Panc1 (cell line): ENCODE measurements at places on chromosomes 1 and 21.

DNA sequence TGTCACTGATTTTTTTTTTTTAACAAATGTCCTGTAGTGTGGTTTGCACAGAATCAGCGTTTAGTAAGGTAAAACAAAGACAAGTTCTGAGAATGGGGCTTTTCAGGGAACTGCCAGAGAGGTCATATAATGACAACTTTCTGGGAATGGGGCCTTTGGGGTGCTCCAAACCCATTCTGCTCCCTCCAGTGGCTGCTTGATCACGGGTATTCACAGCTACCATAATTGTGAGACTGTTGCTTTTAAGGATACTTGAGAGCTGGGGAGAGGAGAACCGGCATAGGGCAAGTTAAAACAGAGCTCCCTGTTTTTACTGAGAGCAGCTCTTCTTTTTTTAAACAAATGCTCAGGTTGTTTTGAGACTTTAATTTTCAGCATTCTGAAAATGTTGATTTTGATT lies 48.2 kb downstream of the CYP2J2 start:
- no peak for DNase-seq

DNA sequence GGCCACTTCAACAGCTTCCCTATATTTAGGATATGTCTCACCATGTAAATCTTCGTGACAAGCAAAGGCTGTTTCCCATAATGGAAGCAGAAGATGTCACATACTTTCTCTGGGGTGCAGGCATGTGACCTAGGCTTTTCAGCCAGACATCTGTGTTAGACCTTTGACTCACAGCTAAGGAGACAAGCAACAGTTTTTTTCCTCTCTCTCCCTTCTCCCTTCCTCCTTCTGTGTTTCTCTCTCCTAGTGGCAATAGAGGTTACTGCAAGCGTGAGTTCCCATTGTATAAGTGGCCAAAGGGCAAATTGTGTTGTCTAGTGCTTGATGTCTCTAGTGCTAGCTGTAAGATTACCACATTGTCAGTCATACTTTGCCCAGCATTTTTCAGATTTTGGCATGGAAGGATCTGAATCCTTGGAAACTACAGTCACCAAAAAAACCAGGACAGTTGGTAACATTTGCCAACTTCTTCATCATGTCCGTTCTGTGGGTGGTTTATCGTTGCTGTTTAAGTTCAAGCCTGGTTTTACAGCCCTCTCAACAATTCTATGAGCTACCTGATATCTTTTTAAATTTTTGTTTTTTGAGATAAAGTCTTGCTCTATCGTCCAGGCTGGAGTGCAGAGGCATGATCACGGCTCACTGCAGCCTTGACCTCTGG lies 44.4 kb upstream of the RABGAP1L start:
- DNase-seq, result peak; percentile 43

DNA sequence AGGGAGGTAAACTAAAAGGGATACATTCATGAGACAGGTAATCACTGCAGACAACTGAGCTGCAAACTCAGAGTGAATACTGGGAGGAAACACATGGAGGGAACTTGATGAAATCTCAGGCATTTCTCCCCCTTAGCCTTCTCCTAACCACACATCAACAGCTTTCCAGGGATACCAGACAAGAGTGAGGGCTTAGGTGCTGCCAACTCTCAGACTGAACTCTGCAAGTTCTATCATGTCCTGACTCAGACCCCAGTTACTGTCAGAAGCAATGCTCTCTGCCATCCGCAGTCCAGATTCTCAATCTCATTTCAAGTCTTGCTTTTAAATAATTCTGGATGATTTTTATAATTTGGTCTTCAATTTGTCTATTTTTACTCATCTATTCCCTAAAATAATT lies 267.3 kb downstream of the LTN1 start:
- DNase-seq, result no peak

DNA sequence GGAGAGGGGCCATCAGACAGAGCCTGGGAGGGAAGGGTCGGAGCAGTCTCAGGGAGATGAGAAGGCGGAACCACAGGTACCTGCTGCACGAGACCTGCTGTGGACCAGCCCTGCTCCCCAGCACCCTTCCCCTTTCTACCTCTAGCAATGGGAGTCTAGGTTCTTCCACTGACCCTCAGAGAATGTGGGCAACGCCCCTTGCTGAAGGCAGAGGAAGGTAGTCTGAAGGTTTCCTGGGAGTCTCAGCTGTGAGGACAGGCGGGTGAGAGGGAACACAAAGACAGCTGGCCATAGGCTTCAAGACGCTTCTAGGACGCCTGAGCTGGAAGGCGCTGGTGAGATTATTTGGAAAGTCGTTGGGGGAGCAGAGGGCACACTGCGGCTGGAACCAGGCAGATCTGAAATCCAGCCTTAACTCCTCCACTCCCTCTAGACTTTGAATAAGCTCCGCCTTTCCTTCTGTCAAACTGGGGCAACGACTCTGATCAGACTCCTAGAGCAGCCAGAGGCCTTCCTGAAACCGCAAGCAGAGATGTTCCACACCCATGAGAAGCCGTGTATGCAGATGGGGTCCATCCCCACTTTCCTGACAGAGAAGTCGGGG lies 18.1 kb downstream of the SLC45A3 start:
- DNase-seq, result no peak

GRCh38 chr1:196660852-196661251 lies 9.0 kb downstream of the CFH start:
- no peak for DNase-seq

DNA sequence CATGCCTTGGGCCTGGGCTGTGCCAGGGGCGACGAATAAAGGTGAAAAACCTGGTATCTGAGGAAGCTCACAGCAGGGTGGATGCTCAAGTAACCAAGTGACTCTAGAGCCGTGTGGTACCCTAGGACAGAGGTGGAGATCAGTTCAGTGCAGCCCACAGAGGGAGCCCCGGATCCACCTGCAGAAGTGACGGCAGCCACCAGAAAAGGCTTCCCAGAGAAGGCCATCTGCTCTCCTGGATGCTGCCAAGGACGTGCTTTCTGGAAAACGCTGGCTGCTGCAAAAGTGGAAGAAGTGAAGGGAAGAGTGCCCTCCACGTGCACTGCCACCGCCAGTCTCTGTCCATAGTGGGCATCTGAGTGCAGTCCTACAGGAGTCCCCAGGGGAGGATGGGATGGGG lies 27.7 kb downstream of the TMCO4 start:
- no peak for DNase-seq

- DNase-seq, result no peak
Measured at GRCh38 chr1:89104687-89105086, 21.2 kb downstream of the GBP2 start.

DNA sequence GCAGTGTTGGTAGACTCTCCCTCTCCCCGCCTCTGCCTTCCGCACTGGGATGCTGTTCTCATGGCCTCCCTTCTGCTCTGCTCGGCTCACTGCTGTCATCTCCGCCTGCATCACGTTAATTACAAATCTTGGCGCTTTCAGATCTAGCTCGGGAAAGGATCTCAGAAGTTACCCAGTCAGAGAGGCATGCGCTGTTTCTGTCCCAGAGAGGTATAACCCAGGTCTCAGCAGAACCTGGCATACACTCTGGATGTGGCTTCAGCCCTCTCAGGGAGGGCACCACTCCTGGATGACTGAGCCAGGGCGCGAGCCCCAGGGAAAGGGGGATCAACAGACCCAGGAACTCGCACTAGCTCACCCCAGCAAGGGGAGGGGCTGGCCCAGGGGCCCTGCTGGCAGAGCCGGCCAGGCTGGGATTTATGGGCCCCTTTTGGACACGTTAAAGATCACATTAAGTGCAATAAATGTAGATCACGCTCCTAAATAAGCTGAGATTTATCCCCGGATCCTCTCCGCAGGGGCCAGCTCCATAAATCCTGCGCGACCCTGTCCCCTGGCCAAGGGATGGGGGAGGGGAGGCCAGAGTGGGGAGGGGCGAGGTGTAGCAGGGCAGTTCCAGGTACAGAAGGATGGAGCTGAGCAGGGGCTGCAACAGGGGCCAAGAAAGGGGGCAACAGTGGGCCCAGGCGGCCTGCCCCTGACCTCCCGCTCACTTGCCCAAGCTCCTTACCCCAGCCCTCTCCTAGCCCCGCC lies 101.3 kb upstream of the ZBTB40 start:
- DNase-seq, result no peak

DNA sequence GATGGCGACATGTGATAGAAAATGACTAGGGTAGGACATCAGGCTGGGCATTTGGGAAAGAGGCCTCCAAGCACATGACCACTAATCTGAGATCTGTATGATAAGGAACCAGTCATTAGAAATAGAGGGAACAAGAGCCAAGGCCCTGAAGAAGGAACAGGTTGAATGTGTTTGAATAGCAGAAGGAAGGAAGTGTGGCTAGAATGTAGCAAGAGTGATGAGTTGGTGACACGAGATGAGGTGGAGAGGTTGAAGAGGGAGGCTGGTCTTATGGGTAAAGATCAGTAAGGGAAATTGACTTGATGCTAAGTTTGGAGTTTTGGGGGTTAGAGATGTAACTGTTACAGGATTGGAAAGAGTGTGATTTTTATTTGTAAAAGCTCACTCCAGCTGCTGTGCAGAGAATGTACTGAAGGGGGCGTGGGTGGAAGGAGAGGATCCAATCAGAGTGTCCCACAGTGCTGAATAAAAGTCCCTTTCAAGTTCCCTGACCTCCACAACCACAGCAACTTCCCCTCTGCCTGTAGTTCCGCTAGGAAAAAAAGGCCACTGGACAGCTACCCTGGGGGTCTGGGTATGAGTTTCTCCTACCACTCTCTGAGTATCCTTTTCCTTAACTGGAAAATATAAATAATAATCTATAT lies 295.0 kb downstream of the OMA1 start:
- DNase-seq, result no peak
